Fibroblast of villous mesenchyme (primary cell): ENCODE measurements at places on chromosomes 7 and 10.

- no peak for DNase-seq
Measured at GRCh38 chr7:117435475-117436043, 8.3 kb upstream of the ASZ1 start.

- no peak for DNase-seq
Measured at GRCh38 chr7:22630069-22630468, 96.9 kb upstream of the IL6 start.

GRCh38 chr10:101046332-101047238 is 15.2 kb upstream of the KAZALD1 start:
- no peak for DNase-seq

- DNase-seq, result no peak
Measured at GRCh38 chr10:128701381-128701780, 575.2 kb upstream of the MKI67 start.

GRCh38 chr10:53209944-53210611 is 437.5 kb upstream of the MBL2 start:
- no peak for DNase-seq

DNA sequence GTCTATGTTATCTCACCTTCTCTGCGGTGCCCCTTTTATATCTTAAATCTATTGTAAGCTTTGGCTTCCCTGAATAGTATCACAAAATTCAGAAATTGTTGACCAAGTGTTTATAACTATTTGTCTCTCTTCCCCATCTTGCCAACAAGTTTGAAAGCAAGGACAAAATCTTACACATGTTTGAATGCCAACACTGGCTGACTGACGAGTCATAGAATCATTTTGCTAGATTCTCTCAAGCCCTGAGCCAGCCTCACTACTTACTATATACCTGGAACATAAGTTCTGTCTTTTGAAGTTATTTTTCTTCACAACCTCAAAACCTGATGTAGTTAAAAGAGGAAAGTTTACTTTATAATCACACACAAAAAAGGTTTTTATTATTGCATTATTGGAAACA is 700.7 kb downstream of the PHTF2 start:
- no peak for DNase-seq

DNA sequence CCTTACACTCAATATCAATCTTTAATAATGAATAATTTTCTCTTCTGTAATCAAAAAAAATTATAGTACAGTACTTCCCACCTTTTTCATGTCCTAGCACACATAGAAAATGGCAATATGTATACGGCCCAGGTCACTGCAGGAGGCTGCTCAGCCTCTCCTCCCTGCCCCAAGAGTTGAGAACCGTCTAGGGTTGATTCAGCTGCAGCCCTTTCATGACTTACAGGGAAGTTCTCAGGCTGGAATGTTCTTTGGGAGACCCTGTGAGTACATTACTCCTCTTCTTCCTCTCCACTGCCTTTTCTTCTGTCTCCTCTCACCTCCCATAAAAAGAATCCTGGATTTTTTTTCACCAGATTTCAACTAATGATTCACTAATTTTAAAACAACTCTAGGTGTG is 180.0 kb downstream of the HDAC9 start:
- no peak for DNase-seq

DNA sequence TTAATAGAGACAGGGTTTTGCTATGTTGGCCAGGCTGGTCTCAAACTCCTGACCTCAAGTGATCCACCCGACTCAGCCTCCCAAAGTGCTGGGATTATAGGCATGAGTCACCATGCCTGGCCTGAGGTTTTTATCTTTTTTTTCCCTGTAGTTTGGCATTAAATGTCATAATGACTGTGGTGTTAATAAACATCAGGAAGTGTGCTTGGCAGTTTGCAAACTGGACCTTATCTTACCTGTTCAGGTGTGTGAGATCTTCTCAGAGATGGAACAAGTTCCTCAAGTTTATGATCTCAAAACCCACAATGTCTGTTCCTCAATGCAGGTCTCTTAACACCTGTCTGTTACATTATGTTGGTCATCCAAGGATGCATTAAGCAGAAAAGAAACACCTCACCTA is 80.0 kb downstream of the ARID5B start:
- peak; percentile 31 for DNase-seq

DNA sequence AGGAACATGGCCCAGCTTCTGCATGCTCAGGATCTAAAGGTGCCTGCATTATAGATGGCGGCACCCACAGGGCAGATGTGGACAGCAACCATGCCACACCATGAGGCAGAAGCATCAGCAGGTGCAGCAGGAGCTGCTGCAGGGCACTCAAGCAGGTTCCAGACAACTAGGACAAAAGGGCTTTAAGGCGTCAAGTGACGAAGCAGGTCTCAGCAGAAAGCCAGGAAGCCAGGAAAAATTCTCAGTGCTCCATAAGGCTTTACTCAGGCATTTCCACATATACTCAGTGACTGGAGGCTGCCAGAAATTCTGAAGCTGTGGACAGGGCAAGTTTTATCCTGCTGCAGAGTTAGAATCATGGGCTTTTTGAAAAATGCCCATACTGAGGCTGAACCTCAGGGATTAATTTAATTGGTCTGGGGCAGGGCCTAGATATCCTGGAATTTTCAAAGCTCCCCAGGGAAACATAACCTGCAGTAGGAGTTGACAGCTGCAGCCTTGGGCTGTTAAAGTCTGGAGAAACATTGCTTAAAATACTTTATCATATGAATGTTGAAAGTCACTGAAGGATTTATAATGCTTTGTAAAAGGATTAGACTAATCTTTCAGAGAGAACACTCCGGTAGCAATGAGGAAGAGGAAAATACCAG is 68.1 kb upstream of the RNF148 start:
- DNase-seq, result peak; percentile 8

GRCh38 chr7:157627033-157627432 is 290.2 kb downstream of the DNAJB6 start:
- no peak for DNase-seq

GRCh38 chr10:4033341-4033896 is 248.4 kb upstream of the KLF6 start:
- DNase-seq, result peak; percentile 41

- no peak for DNase-seq
Measured at GRCh38 chr7:142770661-142771352, at the start of gene PRSS2. TSS of gene PRSS2 (plus strand) at chr7:142770970. CDS start at chr7:142770983, 13 bp downstream.

- peak; percentile 23 for DNase-seq
Measured at GRCh38 chr7:43870316-43870715, 999 bp upstream of the MRPS24 start.

DNA sequence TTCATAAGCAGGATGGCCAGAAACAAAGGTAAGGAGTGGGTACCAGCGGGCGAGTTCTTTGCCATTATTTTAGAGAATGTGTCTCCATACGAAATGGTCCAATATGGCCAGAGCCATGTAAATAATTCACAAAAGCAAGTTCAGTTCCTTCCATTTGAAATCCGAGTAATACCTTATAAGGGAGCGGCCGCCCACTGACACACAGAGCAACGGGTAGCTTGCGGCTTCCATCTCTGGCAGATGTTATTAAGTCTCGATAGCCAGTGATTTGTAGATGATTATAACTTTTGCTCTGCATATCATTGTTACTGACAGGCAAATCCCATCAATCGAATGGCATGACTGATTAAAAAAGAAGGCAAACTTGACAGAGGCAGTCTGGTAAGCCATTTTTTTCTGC is 63.2 kb downstream of the GFRA1 start:
- DNase-seq, result no peak

GRCh38 chr7:30310674-30311362 is 26.4 kb downstream of the ZNRF2 start:
- DNase-seq, result no peak

DNA sequence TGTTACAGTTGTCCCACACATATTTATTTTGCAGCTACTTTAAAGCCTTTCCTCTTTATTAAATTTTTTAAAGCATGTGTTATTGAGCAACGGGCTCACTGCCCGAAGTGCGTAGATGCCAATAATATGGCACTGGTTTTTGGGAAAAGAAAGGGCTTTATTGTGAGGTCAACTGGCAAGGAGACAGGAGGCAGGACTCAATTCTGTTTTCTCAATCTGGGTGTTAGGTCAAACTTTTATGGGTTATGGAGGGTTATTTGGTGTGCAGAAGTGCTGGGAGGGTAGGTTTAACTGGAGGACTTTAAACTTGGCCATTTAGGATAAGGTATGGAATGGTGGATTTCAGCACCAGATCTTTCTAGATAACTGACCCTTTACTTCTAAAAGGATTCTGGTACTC is 183.6 kb downstream of the LRRC4 start:
- no peak for DNase-seq

GRCh38 chr7:104851268-104851667 is 162.7 kb upstream of the KMT2E start:
- no peak for DNase-seq

DNA sequence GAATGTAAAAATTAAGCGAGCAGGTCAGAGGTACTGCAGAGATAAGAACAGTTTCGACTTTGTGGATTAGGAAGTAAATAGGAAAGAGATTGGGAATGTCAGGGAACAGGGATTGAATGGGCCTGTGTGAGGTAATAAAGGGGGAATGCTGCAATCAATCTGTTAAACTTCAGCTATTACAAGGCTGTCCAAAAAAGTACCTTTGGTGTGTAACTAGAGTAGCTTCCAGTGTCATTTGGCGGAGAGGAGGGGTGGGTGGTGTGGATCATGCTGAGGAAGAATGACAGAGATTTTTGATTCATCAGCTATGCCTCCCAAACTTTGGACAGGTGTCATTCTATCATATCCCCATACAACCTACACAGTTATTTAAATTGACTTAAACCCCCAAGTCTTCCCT is 128.2 kb upstream of the RHEB start:
- no peak for DNase-seq

GRCh38 chr10:34474009-34474376 is 341.1 kb downstream of the PARD3 start:
- DNase-seq, result peak; percentile 42

- DNase-seq, result peak; percentile 82
Measured at GRCh38 chr7:158695726-158696452, 8.7 kb downstream of the NCAPG2 start.

GRCh38 chr10:98364432-98365102 is 50.4 kb downstream of the PYROXD2 start:
- no peak for DNase-seq

DNA sequence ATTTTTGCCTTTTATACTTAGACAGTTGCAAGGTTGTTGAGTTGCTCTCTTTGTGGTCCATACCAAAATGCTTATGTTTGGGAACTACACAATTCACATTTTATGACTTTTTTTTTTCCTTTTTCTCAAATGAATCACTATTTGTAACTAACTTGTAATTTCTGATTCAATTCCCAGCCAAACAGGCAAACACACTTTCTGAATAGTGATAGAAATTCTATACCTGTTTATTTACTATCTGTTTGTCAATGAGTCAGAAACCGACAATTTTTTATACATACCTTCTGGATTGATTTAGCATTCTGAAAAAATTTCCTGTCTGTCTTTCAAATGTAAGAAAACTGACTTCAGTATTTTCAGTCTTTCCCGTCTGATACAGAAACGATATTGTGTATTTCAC is 69.1 kb downstream of the MBL2 start:
- DNase-seq, result no peak

GRCh38 chr10:4691776-4692175 is 134.2 kb upstream of the AKR1E2 start:
- DNase-seq, result peak; percentile 63

GRCh38 chr7:40623863-40624262 is 489.1 kb downstream of the SUGCT start:
- DNase-seq, result no peak

GRCh38 chr7:73718438-73718881 is 1.0 kb downstream of the STX1A start:
- DNase-seq, result no peak

GRCh38 chr7:41975849-41976248 is 261.2 kb downstream of the GLI3 start:
- DNase-seq, result peak; percentile 70

DNA sequence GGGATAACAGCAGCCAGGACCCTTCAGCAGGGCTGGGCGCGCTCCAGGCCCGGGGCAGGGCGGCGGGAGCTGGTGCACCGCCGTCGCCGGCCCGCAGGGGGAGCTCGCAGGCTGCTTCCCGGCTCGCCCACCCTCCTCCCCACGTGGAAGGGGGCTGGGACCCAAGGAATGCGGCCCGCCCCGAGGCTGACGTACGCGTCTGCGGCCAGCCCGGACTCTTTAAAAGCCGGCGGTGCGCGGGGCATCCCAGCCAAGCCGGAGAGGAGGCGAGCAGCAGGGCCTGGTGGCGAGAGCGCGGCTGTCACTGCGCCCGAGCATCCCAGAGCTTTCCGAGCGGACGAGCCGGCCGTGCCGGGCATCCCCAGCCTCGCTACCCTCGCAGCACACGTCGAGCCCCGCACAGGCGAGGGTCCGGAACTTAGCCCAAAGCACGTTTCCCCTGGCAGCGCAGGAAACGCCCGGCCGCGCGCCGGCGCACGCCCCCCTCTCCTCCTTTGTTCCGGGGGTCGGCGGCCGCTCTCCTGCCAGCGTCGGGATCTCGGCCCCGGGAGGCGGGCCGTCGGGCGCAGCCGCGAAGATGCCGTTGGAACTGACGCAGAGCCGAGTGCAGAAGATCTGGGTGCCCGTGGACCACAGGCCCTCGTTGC is at the start of gene PFKFB3:
PFKFB3 (plus strand) TSS at position 249 of the 647 bp plus-strand sequence; CDS start at position 578, 329 bp downstream.
- DNase-seq, result peak; percentile 96

GRCh38 chr10:100763043-100763747 is 17.8 kb downstream of the PAX2 start:
- DNase-seq, result no peak

DNA sequence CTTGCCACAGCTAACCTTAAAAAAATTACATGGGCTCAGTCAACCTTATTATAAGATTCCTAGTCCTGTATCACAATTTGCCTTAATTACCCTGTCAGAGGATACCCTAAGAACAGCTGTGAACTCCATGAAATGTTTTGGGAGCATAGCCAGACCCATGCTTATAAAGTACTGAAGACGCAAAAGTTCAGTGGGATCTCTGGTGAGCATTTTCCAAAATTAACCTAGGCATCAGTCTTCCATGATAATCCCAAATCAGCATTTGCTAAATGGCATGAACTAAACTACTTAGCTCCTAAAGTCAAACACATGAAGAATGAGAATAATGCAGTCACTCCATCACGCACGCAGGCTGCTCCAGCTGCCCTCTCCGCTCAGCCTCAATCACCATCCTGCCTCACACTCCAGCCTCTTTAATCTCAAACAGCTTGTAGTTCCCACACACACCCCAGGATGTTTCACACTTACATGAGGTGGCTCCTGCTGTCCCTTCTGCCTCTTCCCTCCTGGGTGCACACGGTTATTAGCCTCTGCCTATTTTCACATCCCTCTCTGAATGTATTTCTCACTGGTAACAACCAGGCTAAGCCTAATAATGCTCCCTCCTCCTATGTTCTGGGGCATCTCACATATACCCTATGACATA is 15.3 kb downstream of the IGF2BP3 start:
- DNase-seq, result no peak

- peak; percentile 74 for DNase-seq
Measured at GRCh38 chr7:123709525-123709924, 39.3 kb downstream of the WASL start.
